ENCODE measurements at places on chromosomes 11 and 22.

DNA sequence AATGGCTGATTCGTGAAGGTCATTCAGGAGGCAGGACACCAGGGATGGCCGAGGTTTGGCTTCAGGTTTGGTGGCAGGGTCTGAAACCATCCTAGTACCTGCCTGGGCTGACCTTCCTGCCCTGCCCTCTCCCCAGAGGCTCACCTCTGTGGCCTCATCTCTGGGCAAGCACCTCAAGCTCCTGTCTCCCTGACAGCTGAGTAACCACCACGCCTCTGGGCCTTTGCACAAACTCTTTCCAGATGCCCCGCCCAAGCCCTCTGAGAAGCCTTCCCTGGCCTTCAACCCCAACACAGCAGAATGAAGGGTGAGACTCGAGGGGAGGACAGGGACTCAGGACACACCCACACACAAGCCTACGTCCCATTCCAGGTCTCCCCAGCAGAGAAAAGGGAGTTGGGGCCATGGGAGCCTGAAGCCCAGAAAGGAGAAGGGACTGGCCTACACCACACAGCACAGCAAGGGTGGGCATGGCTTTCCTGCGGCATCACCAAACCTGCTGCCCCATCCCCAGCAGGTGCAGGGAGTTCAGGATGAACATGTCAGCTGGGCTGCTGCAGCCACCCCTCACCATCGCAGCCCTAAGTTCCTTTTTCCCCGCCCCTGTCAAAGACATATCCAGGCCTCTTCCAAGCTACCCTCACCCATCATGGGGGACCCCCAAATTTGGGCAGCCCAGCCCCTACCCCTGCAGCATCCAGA, 2.4 kb downstream of the SHISA8 start:
- no peak for DNase-seq

DNA sequence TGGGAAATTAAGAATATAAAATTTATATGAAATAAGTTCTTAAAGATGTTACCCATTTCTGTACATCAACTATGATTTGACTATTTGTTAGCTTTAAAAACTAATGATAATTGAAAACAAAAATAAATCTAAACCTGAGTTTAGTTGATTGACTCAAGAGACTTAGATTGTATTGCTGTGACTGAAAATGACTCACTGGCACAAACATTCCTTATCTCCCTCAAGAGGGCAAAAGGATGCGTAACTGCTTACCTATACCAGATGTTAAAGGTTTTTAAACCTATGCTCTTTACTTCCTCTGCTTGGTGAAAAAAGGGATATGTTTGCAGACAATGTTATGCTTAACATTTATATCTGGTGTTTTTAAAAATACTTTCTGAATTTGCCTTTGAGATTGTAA, 30.3 kb downstream of the ATM start:
- DNase-seq = no peak

DNA sequence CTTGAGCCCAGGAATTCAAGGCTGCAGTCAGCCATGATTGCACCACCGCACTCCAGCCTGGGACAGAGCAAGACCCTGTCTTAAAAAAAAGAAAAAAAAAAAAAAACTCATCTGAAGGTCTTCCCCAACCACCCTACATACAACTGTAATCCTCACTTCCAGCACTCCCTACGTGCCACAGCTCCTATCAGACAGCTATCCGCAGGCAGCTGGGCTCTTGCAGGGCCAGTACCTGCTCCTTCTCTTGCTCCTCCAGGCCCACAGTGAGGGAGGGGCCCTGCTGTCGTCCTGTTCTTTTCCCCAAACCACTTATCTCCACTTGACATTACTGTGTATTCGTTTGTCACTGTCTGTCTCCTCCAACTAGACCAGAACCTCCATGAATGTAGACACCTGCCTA, 156.1 kb upstream of the NECTIN1 start:
- no peak for DNase-seq

- DNase-seq = no peak
These were observed 32.6 kb downstream of the WNT11 start for GRCh38 chr11:76173663-76174062.

GRCh38 chr11:13303668-13304649, 26.4 kb downstream of the BMAL1 start:
- no peak for DNase-seq

DNA sequence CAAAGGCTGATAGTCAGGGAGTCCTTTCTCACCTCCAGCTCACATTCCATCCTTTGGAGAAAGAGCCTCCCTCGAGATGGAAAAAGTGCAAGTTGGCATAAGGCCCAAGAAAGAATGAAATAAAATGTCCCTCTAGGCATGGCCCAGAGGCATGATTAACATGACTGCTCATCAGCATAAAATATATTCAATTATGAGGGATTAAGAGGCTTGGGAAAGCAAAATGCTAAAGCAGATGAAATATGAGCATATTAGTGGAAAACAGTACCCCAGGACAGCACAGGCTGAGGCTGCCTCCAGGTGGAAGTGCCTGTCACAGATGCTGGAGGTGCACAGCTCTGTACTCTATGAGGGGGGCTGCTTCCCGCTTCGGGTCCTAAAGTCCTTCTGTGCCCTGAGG, 347.8 kb upstream of the PLET1 start:
- no peak for DNase-seq

DNA sequence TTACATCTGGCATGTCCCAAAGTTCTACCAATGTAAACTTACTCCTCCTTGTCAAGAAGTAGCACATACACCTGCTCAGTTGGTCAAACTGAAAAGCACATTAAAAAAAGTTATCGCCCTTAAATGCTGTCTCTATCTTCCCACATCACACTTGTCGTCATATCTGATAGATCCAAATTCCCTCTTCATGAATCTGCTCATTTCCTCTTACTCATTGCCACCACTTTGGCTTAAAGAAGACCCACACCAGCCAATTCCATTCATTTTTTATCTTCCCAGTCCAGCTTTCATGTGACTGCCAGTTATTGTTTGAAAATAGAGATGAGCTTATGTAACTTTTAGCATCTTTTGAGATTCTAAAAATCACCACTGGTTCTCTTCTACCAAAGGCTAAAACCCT, 305.9 kb upstream of the MTNR1B start:
- no peak for DNase-seq

DNA sequence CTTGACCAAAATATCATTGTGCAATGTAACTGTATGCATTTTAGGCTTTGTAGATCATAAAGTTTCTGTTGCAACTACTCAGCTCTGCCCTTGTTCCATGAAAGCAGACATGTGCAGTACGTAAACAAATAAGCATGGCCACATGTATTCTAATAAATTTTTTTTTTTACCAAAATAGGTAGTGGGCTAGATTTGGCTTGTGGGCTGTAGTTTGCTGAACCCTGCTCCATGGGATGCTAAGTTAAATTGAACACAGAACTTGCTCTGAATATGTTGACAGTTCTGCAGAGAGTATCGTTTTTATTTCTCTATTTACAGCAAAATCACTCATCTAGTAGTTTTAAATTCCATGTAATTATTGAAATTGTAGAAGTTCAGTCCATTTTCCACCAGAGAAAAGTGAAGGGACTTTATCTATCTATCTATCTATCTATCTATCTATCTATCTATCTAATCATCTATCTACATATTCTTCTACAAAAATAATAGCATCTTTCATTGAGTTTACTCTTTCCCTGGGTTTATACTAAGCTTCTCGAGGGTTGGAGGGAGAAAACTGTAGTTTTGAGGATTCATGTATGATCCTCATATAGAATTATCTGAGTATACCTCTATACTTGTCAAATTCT, 9.5 kb upstream of the OOSP4A start:
- no peak for DNase-seq

DNA sequence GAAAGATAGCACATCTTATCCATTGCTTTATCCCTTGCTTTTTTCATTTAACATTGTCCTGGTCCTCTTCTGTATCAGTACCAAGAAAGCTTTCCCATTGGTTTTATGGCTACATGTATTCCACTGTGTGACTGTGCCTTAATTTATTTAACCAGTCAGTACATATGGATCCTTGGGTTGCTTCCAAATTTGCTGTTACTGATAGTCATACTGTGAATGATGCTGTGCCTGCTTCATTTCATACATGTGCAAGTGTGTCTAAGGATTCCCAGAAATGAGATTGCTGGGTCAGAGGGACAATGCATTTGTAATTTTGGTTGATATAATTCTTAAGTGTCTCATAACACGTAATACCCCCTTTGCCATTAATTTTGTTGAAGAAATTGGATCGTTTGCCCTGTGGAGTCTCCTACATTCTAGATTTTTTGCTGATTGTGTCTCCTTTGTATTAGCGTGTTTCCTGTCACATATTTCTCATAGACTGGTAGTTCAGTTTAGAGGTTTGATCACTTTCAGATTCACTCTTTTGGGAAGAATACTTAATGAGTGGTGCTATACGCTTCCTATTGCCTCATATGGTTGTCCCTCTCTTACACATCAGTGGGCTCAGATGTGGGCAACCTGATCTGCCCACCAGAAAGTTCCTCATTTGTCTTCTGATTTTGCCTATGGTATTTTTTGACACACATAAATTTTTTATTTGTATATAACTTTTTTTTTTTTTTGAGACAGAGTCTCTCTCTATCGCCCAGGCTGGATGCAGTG, 35.3 kb downstream of the MYBPC3 start:
- no peak for DNase-seq

DNA sequence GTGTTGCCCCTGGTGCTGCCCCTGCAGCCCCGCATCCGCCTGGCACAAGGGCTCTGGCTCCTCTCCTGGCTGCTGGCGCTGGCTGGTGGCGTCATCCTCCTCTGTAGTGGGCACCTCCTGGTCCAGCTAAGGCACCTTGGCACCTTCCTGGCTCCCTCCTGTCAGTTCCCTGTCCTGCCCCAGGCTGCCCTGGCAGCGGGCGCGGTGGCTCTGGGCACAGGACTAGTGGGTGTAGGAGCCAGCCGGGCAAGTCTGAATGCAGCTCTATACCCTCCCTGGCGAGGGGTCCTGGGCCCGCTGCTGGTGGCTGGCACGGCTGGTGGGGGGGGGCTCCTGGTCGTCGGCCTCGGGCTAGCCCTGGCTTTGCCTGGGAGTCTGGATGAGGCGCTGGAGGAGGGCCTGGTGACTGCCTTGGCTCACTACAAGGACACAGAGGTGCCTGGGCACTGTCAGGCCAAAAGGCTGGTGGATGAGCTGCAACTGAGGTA, 278 bp downstream of the ROM1 start:
- DNase-seq = no peak

DNA sequence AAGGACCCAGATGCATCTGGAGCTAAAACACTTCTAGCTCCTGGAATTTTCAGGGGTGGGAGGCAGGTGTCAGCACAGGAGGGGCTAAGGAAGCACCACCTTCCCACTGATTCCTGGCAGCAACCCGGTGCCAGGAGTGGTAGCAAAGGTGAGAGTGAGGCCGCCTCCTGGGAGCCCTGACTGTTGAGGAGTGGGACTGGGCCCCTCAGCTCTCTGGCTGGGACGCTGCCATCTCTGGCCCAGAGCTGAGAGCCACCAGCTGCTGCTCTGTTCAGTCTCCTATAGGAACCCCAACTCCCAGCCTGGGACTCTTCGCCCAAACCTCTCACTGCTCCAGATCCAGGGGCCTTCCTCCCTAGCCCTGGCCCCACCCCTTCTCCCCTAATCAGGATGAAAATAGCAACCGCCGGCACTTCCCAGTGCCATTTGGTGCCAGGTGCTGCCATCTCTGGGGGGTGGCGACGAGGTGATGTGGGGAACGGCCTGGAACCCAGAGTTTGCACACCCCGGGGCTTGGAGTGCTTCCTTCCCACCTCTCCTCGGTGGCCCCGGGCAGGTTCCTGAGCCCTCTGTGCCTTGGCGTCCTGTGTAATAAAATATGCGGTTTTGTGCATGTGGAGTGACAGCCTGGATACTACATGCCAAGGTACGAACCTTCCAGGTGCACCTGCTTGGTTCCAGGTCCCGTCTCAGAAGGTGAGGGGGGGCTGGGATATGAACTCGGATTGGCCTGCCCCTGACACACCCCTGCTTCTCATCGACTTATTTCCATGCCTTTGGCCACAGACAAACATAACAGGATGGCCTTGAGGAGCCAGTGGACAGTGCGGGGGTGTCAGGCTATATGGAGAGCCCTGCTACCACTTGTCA, 35.7 kb upstream of the CELSR1 start:
- no peak for DNase-seq

DNA sequence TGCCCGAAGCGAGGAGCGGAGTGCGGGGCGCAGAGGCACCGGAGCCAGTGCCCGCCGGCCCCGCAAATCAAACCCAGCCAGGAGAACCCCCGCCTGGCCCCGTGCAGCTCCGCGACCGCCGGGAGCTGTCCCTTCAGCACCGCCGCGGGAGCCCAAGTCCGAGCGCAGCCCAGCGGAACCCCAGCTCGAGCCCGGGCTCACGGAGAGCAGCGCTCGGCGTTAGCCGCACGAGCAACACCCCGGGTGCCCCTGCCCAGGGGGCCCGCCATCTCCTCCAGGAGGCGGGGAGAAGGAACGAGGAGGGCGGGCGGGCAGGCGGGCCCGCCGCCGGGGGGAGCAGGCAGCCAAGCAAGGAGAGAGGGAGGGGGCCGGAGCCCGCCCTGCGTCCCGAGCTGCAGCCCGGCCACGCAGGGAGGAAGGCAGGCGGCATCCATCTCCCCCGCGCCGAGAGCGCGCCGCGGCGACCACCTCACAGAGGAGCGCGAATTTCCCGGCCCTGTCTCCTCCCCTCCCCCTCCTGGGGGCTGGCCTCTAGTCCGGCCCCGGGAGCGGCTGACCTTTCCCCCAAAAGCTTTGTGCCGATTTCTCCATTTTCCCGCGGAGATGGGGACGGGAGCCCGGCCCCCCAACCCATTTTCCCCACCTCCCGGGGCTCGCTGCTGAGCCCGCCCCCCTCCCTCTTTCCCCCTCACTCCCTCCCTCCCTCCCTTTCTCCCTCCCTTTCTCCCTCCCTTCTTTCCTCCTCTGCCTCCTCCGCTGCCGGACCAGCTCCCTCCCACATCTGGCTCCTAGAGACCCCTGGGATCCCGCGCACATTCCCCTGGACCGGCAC, 621 bp downstream of the KCNC1 start:
- no peak for DNase-seq

DNA sequence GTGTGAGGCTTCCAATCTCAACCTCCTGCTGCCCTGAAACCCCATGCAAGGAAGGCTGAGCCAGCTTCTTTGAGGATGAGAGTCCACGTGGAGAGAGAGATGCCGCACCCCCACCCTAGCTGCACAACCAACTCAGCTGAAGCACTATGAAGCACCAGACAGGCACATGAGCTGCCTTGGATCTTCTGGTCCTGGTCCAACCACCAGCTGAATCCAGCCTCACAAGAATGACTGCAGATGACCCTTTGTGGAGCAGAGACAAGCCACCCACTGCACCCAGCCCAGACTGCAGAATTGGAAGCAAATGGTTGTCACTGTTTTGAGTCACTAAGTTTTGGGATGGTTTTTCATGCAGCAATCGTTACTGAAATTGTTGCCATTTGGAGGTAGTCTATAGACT, 149.6 kb upstream of the SYT13 start:
- DNase-seq = no peak

- DNase-seq = no peak
These were observed 46.5 kb downstream of the POLD3 start for GRCh38 chr11:74638869-74639268.

- no peak for DNase-seq
These were observed 614 bp downstream of the NR1H3 start for GRCh38 chr11:47258317-47258902.

DNA sequence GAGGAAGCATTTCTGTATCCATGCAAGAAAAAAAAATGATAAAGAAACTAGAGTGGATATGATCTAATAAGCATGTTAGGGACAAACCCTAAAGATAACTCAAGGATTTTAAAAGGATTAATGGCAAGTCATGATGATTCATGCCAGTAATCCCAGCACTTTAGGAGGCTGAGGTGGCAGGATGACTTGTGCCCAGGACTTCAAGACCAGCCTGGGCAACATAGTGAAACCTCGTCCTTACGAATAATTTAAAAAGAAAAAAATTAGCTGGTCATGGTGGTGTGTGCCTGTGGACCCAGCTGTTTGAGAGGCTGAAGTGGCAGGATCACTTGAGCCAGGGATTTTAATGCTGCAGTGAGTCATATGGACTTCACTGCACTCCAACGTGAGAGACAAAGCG, 145.5 kb upstream of the BLID start:
- DNase-seq = no peak

All from stimulated activated CD8-positive, alpha-beta memory T cell treated with anti-CD3 and anti-CD28 coated beads, Interleukin-4, amount 100 ng/mL, for 4 hours (primary cell).